Stimulated activated CD8-positive, alpha-beta memory T cell treated with anti-CD3 and anti-CD28 coated beads, Interleukin-15, amount 100 ng/mL, for 48 hours (primary cell): ENCODE measurements at places on chromosomes 6 and 20.

DNA sequence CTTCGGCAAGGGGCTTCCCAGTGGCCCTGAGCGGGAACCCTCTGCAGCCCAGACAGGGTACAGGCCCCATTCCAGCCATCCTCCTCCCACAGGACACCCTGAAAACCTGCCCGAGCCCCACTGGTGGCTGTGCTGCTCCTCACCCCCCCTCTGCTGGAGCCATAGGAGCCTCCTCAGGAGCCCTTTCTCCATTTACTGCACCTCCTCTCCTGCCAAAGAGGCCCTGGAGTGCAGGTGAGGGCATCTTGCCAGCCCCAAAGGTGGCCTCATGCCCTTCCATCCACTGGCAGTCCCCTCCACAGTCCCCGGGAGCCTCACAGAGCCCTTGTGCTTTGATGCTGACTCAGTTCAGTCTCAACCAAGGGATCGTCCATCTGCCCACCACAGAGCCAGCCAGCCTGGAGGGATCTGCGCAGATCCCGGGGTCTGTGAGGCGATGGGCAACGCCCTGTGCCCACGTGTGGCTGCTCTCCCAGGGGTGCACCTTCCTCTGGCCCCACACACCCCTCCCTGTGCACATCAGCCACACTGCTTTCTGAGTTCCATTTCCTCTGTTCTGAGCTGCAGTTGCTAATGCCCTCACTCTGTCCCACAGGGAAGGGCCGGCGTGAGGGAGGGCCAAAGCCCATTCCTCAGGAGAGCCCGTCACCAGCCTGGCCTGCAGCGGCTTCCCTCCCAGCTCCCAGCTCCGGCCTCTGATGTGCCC is 228.5 kb downstream of the DLL1 start:
- no peak for DNase-seq

- no peak for DNase-seq
Observed at GRCh38 chr20:2114990-2115681, 13.5 kb downstream of the STK35 start.

DNA sequence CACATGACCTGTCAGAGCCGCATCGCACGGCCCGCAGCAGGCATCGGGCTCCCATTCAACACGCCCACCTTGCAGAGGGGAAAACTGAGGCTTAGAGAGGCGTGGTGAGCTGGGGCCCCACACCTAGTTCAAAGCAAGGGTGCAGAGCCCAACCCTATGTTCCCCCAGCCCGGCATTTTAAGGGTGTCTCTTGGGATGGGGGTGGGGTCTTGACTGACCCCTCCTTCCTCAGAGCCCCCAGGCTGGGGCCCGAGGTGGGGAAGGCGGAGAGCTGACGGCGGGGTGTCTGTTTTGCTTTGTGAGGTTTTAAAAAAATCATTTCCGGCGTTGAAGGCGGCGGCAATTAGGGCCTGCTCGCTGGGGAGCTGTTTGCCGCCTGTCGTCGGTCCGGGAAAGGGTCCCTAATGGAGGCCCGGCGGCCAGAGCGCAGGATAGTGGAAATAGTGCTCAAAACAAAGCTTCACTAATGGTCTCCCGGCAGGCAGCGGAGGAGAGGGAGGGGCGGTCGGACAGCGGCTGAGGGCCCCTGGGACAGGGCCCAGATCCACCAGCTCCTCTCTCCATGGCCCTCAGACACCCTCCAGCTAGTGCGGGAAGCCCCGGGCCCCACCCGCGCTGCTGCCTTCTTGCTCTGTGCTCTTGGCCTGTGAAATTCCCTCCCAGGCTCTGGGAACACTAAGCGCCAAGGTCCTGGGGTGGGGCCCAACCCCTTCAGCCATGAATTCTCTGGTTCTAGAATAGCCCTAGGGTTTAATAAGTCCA is 11.9 kb downstream of the VSTM2L start:
- no peak for DNase-seq

DNA sequence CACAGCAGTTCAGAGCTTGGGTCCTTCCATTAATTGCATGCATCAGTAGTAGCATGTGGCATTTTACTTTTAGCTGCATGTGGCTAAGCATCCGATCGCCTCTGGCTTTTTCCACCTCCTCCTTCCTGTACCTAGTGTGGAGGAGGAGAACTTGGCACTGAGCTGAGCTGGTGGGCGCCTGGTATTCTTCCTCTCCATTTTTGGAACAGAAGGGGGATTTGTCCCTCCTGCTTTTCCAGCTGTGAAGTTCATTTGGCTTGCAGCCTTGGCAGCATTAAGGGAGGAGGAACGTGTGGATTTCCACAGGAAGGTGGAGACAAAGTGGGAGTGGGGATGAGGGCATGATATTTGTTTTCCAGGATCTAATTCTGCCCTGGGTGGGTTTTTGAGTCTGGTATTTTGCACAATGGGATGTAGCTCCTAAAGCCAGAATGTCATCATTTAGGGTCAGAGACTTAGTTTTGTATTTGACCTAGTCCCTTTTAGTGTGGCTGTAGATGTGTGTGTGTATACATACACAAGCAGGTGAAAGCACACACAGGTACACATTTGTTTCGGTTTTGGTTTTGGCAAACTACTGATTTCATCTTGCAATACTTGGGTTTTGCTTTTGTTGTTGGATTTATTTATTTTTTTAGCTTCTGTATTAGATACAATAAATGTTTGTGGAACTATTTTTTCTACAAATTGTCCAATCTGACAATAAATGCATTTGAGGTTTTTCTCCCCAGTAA is 90.0 kb downstream of the SASH1 start:
- DNase-seq, result no peak

- no peak for DNase-seq
Observed at GRCh38 chr6:148984531-148985056, 237.8 kb downstream of the UST start.

GRCh38 chr6:34381081-34381480 is 11.4 kb downstream of the NUDT3 start:
- DNase-seq, result no peak

DNA sequence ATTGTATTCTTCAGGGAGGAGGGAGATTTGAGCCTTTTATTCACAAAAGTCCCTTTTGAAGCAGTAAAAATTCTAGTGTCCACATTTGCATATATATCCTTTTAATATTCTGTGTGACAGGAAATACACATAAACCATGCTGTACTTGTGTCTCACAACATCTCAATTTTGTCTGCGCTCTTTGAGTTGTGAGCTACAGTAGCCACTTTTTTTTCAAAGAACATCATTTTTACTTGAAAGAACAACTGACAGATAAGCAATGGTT is 21.3 kb downstream of the LMBRD1 start:
- no peak for DNase-seq

DNA sequence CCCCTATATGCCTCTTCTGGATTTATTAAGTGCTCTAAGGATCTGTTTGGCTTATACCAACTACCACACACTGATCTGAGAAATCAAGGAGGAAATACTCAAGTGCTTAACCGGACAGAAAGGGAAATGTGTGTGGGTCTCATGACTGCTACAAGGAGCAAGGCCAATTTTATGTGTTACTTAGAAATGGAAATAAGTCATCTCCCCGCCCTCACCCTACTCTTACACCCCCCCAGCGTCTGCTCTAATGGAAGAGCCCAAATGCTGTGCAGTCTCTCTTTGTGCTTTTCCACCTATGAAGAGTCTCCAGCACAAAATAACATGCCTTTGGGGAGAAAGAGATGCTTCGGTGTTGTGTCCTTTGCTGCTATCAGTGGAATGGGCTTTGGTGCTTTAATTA is 428.8 kb upstream of the ARID1B start:
- no peak for DNase-seq

DNA sequence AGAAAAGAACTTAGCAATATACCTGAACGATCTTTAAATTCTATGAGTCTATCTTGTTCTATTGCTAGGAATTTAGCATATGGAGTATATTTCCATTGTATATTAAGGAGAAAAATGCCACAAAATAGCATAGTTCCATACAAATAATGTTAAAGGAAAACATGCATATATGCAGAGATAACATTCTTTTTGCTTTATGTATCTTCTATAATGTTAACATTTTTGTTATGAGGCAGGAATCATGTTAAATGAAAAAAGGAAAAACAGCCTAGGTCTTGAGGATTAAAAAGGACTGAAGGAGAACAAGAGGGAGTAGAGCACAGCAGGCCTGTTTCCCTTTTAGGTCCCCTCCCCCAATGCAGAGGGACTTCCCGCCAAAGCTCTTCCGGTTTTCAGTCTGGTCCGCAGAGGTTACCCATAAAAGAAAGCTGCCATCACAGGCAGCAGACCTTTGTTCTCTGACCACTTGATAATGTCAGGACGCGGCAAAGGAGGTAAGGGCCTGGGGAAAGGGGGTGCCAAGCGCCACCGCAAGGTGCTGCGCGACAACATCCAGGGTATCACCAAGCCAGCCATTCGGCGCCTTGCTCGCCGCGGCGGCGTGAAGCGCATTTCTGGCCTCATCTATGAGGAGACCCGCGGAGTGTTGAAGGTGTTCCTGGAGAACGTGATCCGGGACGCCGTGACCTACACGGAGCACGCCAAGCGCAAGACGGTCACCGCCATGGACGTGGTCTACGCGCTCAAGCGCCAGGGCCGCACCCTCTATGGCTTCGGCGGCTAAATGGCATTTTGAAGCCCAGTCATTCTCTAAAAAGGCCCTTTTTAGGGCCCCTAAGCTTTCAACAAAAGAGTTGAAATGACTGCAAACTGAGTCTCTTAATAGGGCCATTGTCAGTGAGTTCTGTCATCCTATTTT is 108.4 kb upstream of the PRSS16 start:
- DNase-seq, result peak; percentile 69

DNA sequence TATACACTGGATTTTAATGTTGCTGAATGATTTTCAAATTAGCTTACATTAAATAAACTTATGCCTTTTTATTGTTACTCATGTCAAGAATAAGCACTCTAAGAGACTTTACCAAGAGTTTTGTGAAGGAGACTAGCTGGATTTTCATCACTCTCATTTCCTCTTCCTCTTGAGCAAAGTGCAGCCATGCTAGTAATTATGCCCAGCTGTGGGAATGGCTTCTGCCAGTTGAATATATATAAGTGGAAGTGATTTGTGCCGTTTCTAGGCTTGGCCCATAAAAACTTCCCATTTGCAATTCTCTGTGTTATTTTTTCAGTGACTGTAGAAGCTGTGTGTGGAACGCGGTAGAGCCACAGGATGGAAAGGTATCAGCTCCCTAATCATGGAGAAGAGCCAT is 255.8 kb downstream of the HDGFL1 start:
- no peak for DNase-seq

DNA sequence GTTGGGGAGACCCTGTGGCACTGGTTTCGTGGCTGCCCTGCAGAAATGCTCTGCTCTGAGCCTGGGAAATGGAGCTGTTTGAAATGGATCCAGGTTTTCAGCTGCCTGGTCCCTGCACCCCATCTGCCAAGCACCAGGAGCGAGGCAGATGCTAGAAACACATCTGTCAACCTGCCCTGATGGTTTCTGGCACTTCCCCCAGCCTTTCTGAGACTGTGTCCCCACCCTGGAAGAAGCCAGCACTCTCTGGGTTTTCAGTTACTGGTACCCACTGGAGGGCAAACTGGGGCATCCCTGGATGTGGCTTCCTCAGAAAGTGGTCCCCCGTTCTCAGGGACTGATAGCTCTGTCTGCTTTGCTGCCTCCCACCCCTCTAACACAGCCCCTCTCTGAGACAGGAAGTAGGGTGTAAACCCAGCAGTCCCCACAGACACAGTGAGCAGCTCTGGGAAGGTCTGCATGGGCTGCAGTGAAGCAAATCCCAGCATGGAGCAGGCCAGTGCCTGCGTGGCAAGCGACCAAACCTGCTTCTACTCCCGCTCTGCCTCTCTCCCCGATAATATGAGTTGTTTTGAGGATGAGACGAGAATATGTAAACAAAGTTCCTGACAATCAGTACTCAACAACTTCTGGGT is 54.2 kb upstream of the MAFB start:
- no peak for DNase-seq

DNA sequence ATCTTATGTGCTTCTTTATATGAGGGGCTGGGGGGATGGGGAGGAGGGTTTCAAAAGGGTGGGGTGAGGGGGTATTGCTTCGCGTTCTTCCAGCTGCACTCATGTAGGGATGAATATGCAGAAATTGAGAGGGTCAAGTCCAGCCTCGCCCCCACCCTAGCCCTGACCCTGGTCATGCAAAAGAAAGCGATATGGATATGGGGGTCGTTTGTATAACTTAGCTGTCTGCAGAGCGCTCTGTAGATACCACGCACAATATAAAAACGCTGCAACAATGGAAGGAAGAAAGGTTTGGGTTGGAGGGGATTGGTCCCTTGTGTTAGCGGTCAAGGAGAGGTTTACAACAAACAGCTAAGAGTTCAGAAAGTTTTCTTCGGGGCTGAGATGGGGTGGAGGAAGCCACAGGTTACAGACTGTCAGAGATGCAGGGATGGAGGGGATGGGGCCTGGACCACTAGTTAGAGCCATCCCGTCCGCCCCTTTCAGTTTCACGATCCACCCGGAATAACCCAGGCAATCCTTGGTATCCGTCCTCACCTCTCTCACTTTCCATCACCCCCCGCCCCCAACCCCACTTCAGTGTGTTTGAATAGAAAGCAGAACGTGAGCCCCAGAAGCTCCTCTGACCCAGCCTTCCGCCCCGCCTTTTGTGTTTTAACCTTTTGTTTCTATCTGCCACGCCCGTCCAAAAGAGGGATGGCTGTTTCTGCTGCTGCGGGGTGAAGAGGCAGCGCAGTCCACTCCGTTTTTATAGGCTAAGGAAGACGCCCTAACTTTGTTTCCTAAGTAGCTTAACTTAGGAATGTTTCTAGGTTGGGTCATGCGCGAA is 73.5 kb downstream of the SOX4 start:
- no peak for DNase-seq

GRCh38 chr6:28865401-28866204 is 58.2 kb downstream of the TRIM27 start:
- peak; percentile 52 for DNase-seq

DNA sequence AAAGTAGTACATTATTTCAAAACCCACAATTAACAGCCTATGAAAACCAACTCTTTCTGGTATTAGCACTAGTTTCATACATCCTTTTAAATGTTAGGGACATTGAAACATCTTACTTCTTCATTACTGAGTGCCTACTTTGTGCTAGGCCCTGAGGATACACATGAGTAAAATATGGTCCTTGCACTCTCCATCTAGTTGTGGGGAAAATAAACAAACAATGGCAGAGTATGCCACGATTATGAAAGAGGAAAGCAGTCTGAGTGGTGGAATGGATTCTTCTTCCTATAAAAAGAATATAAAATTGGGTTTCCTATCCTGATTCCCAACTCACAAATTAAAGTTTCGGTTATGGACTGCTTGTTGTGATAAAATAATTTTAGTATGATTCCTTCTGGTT is 84.9 kb downstream of the ATXN1 start:
- DNase-seq, result no peak

DNA sequence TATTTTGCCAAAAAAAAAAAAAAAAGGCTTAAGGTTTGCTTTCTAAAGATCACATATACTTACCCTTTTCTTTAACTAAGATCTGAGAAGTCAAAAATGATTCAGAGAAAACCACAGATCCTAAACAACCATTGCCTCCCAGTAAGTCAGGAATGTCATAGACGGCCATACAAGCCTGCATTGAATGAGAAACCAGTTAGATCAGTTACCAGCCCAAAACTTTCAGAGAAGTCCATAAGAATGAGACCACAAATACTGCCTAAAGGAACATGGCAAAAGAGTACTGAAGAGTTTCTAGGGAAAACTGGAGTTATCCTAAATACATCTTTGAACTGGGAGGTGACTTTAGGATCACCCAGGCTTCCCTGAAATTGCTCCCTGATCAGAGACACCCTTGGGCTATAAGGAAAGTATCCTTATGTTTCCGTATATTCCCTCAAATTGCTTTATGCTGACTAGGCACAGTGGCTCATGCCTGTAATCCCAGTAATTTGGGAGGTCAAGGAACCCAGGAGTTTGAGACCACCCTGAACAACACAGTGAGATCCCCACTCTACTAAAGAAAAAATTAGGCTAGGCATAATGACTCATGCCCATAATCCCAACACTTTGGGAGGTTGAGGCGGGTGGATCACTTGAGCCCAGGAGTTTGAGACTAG is 79.4 kb upstream of the SLC4A11 start:
- DNase-seq, result no peak

- DNase-seq, result no peak
Observed at GRCh38 chr6:22442826-22443225, 126.5 kb upstream of the HDGFL1 start.
